Cerebellar nuclear complex (tissue), 1 donor: ENCODE measurements at places on chromosomes 7 and 10.

- DNase-seq: peak; percentile 65
Observed at GRCh38 chr10:117486606-117487005, 55.9 kb upstream of the EMX2 start.

DNA sequence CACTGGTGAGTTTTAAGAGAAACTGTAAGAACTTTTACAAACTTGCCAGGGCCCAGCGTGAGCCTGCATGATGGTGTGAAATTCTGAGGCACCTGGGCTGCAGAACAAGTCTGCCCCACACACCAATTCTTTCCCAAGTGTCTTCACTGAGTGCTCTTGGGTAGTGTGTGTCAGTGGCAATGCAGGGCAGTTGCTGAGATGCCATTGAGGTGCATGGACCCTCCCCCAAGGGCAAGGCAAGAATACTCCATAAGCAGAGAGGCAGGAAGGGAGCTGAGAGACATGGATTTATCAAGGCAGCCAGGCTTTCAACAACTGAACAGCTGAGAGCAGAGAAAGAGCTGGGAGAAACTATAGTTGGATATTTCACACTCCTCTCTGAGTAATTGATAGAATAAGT, 801.2 kb downstream of the GRID1 start:
- no peak for DNase-seq

- DNase-seq: no peak
Observed at GRCh38 chr10:100013621-100014020, 3.9 kb upstream of the DNMBP start.

DNA sequence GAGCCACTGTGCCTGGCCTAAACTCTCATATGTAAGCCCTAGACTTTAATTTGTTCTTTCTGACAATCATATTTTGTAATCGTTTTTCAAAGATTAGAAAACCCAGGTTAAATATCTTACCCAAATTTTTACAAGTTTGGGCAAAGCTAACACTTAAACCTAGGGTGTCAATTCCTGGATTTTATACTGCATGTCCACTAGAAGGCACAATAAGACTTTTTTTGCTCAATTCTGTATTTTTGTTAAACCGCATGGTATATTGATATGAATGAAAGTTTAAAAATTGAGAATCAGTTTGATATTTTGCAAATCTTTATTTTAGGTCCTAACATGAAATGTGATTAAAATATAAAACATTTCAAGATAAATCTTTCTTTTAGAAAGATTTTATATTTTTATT, 29.3 kb downstream of the DYNC2I1 start:
- no peak for DNase-seq

DNA sequence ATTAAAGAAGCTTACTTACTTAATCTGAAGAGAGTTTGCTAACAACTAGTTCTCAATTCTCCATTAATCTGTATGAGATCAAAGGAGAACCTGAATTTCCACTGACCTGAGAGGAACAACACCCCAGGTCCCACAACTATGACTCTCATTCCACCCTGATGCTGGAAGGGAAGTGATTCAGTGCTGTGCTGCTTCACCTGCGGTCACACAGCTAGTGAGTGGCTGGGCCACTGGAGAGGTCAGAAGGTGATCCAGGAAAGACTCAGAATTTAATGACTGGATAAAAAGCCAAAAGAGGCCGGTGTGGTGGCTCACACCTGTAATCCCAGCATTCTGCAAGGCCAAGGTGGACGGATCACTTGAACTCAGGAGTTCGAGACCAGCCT, 23.6 kb downstream of the SORBS1 start:
- no peak for DNase-seq

GRCh38 chr7:45026984-45027773, 27.2 kb downstream of the CCM2 start:
- no peak for DNase-seq

- DNase-seq: no peak
Observed at GRCh38 chr10:30309403-30309802, 39.7 kb downstream of the MTPAP start.

- no peak for DNase-seq
Observed at GRCh38 chr7:34220506-34221185, 315.3 kb downstream of the BMPER start.

DNA sequence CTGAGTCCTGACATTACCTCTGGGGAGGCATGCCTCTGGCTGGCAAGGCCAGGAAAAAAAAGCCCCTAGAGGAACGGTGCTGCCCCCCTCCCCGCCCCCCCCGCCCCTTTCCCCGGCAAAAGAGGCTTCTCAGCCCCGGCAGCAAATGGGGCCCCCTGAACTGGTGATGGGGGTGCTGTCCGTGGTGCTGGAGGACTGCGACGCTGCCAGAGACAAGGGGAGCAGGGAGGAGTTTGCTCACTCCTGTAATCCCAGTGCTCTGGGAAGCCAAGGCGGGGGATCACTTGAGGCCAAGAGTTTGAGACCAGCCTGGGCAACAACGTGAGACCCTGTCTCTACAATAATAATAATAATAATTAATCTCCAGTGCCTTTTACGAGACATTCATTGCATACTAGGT, 23.7 kb downstream of the SRRM3 start:
- DNase-seq: no peak

- no peak for DNase-seq
Observed at GRCh38 chr10:105398202-105398601, 757.1 kb downstream of the SORCS3 start.

- no peak for DNase-seq
Observed at GRCh38 chr10:19778996-19779395, 37.2 kb upstream of the PLXDC2 start.

- DNase-seq: no peak
Observed at GRCh38 chr7:103097041-103097440, 22.1 kb downstream of the ARMC10 start.

GRCh38 chr10:94992811-94993210, 54.4 kb downstream of the CYP2C9 start:
- DNase-seq: no peak

DNA sequence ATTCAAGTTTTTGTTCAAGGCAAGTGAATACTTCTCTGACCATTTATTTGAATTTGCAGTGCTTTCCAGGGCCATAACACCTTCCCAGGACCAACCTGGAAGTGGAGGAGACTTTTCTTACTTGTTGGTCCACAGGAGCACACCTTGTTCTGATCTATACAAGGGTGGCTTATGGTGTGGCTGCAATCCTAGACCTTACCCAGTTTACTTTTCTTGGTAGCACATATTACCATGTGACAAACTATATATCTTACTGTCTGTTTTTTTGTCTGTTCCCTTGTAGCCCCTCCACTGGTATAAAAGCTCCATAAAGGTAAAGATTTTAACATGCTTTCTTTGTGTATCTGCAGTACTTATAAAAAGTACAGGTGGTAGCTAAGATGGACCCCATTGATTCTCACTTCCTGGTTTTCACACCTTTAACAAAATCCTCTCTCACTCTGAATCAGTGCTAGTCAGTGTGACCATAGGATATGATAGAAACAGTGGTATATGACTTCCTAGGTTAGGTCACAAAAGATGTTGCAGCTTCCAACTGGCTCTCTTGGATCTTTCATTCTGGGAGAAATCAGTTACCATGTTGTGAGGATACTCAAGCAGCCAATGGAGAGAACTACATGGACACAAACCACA, 5.6 kb upstream of the ASB4 start:
- no peak for DNase-seq

GRCh38 chr7:99485094-99485493, 12.4 kb downstream of the ZNF789 start:
- no peak for DNase-seq

GRCh38 chr10:71840958-71841335, 10.1 kb downstream of the PSAP start:
- no peak for DNase-seq

DNA sequence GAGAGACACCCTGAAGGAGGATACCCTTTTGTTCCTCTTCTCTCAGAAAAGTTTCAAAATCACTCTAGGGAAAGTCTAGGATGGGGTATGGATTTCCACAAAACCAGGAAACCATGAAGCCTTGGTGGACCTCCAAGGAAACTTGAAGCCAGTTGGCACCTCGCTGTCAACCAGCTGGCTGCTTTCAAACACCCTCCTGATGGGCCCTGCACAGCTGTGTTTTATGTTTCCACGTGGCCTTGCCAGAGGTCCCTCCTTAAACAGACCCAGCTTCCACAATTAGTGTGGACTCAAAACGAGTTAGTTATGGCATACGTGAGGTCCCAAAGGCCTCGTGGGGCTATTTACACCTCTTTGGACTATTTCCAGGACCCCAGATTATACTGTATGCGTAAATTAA, 5.9 kb downstream of the PPP1R3A start:
- no peak for DNase-seq

- no peak for DNase-seq
Observed at GRCh38 chr10:7945034-7945433, 109.5 kb upstream of the GATA3 start.

- no peak for DNase-seq
Observed at GRCh38 chr7:150381096-150381495, 2.0 kb downstream of the ZNF775 start.

- DNase-seq: no peak
Observed at GRCh38 chr10:26378861-26379294, 59.3 kb upstream of the APBB1IP start.

- no peak for DNase-seq
Observed at GRCh38 chr7:113936535-113936934, 17.7 kb upstream of the PPP1R3A start.

DNA sequence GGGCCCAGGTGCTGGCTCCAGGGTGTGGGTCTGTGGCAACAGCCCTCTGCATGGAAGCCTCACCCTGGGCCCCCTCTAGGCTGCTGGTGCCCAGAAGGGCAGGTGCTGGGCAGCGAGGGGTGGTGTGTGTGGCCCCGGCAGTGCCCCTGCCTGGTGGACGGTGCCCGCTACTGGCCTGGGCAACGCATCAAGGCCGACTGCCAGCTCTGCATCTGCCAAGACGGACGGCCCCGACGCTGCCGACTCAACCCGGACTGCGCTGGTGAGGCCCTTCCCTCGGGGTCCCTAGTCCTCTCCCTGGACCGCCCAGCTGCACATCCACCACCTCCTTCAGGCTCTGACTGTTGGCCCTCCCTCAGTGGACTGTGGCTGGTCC, 18.8 kb upstream of the ZNF467 start:
- no peak for DNase-seq

GRCh38 chr7:143305423-143306070, 10.4 kb upstream of the CLCN1 start:
- no peak for DNase-seq

GRCh38 chr7:43591558-43592180, 8.8 kb downstream of the STK17A start:
- no peak for DNase-seq

GRCh38 chr10:35304649-35305048, 31.7 kb upstream of the CCNY start:
- DNase-seq: no peak

DNA sequence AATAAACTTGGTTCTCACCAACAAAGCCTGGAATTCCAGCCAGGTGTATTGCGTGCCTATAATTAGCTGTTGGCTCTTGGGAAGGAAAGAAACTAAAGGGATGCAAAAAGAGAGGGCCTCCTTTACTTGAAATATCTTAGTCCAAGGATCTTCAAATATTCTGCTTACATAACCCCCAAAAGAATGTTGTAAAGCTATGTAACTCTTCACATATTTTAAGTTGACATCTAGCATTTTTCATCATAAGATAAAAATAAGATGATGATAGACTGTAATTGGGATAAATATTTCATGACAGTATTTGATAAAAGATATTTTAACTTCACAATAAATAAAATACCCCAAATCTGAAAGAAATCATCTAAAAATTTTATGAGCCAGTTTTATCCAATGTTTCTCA, 52.5 kb upstream of the SEPTIN7 start:
- no peak for DNase-seq

DNA sequence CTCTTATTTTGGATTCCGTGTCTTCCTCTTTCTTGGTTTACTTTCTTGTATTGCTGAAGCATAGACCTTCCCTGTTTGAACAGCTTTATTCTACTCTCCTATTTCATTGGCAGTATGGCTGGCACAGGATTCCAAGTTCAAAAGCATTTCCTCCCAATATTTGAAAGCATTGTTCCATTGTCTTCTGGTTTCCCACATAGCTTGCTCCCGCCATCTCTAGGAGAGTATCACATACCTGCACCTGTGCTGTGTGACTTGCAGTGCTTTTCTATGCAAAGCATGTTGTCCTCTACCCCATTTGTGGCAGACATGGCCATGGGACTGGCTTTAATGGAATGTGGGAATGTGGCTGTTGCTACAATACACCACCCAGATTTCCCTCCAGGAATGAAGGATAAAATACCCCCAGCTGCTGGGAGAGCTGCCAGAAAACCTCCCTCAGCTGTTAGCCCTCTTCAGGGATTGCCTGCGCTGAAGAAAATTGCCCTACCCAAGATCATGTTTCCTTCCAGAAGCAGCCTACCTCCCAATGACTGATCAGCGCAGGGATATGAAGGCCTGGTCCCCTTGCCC, 6.9 kb upstream of the MYOF start:
- DNase-seq: no peak

GRCh38 chr10:103281753-103282152, 4.8 kb downstream of the INA start:
- peak; percentile 20 for DNase-seq

GRCh38 chr7:2708547-2709310, 20.7 kb downstream of the AMZ1 start:
- no peak for DNase-seq

DNA sequence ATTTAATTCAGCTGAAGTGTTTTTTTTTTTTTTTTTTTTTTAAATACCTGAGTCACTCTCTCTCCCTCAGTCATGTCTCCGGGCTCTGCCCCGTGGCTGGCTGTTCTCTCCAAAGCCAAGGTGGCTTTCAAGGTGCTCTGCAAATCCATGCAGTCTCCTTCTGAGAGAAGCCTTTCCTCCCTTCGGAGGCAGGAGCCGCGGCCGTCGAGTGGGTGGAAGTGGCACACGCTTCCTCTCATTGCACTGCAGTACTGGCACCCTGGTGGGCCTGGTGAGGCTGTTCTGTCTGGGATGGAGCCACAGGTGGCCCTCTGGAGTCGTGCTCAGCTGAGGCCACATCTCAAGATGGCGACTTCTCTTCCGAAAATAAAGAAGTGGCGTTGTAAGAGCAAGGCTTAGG, 221.8 kb downstream of the GLRX3 start:
- DNase-seq: no peak

DNA sequence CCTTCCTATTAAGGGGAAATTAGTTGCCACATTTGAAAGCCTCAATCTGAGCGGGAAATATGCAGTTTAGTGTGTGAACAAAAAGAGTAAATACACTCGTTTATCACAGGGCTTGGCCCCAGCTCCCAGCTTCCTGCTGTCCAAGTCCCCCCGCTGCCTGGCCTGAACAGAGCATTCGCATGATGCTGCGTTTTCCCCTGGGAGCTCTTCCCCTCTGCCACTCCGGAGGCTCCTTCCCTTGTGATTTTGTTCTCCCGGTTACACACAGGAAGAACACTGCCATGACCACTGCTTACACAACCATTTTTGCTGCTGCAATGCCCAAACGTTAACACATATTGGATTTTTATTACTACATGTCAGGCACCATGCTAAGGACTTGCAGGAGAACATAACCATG, 120.7 kb upstream of the ADARB2 start:
- no peak for DNase-seq

DNA sequence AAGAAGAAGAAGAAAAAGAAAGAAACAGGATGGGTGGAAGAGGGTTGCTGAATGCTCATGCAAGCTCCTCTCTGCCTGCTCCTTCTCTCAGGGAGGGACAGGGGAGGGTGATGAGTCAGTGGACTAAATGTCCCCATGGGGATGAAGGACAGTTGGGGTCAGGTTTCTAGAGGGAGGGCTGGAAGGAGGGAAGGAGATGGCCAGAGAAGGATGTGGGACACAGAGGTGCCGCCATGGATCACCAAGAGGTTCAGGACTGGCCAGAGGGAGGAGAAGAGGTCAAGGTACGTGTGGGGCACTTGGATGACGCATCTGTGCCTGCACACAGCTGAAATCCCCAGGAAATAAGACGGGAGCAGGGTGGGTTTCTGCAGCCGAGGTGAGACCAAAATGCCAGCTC, 88.9 kb upstream of the GTF2I start:
- DNase-seq: no peak
